ENCODE measurements at places on chromosomes 2 and 18.

DNA sequence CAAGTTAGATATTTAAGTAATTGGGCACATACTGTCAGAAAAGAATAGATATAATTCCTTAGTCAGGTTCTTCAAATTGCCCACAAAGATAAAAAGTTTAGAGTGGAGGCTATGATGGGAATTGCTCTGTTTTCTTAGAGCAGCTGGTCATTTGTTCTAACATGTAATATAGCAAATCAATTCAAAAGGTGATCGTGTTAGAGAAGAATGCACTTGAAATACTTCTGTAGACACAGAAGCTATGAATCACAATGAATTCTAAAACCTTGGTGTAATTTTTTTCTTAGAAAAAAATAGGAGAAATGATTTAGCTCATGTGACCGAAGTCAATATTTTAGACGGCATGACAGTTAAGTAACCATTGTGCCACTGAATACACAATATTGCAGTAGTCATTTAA lies 918.1 kb upstream of the LRATD1 start:
- no peak for DNase-seq

DNA sequence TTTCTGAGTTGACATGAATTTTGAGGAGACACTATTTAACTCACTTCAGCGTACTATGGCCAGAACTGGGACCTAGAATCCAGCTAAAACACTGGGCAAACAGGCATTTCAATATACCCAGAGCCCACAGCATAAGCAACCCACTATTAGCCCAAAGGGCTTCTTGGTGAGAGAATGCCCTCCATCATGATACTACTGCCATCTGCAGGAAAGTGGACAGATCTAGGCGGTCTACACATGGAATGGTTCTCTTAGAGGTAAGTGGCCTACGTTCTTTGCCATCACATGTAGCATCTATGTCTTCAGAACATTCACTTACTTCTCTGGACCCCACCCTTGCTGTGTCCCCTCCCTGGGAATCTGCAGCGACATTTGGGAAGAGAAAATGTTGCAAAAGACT lies 181.3 kb upstream of the LINC00305 start:
- no peak for DNase-seq

DNA sequence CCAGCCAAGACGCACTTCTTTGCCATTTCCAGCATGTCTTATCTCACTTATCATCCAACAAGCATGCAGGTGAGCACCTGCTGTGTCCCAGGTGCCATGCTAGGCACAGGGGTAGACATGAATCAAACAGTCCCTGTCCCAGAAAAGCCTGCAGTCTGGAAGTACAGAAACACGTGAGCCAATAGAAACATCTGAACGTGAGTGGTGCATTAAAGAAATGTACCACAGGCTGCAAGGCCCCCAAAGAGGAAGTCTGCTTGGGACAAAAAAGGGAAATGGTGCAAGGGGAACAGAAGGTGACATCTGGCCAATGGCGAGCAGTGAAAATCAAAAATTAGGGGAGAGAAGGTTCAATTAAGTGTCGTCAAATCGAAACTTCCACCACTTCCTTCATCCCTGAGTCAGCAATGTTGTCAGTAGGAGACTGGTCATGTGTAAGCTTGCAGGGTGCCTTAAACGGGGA lies 17.6 kb upstream of the TMEM247 start:
- no peak for DNase-seq

DNA sequence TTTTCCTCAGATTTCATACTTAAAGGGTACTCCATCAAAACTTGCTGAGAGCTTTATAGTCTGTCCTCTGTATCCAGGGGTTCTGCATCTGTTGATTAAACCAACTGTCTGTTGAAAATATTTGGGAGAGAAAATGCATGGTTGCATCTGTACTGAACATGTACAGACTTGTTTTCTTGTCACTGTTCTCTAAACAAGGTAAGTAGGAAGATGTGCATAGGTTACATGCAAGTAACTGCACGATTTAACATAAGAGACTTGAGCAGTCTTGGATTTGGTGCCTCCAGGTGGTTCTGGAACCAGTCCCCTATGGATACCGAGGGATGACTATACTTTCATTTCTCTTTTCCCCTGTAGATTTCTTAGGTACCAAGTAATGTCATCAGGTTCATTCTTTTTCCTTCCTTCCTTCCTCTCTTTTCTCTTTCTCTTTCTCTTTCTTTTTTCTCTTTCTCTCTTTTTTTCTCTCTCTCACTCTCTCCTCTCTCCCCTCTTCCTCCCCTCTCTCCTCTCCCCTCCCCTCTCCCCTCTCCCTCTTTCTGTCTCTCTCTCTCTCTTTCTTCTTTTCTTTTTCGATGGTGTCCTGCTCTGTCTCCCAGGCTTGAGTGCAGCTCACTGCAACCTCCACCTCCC lies 23.2 kb downstream of the ADNP2 start:
- no peak for DNase-seq

DNA sequence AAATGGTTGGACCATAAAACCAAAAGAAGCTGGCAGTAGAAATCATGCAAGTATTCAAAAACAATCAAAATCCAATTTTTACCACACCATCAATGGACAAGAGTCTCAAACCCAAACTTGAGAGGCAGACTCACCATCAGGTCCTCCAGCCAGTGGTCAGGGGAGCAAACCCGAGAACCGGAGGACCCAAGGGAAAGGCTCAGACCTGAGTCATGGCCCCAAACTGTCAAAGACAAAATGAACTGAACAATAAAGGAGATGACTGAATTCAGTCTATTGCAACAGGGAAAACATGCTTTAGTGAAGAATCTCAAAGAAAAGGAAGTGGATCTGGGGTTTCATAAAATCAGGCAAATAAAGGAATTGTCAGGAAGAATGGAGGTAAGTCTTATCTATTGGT lies 150.7 kb upstream of the MGAT5 start:
- DNase-seq, result no peak

GRCh38 chr2:142843731-142844130 lies 33.7 kb upstream of the KYNU start:
- no peak for DNase-seq

DNA sequence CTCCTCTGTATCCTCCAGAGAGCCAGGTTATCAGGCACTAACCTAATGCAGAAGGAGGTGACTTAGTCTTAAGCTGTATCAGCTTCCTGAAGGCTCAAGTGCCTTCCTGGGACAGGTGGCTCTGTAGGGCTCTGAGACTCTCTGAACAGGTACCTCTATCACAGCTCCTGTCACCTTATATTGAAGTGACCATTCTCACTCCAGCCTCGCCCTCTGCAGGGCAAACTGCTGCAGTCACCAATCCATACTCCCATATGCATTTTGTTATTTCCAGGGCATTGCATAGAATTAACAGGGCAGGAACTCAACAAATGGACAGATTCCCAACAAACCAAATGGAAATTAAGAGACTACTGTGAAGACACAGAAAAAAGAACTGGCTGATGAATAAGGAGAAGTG lies 203.0 kb upstream of the REV1 start:
- DNase-seq, result no peak

- no peak for DNase-seq
These were observed 42.0 kb upstream of the GPD2 start for GRCh38 chr2:156394033-156394741.

- no peak for DNase-seq
These were observed 40.2 kb upstream of the ITM2C start for GRCh38 chr2:230824406-230824978.

DNA sequence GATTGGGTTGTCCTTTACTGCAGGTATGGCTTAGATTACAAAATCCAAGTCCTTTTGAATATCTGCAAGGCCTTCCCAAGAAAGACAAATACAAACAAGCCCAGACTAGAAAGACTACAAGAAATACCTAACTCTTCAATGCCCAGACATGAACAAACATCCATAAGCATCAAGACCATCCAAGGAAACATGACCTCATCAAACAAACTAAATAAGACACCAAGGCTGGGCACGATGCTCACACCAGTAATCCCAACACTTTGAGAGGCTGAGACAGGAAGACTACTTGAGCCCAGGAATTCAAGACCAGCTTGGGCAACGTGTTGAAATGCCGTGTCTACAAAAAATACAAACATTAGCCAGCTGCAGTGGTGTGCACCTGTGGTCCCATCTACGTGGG lies 31.7 kb downstream of the MAP4K3 start:
- DNase-seq, result no peak

DNA sequence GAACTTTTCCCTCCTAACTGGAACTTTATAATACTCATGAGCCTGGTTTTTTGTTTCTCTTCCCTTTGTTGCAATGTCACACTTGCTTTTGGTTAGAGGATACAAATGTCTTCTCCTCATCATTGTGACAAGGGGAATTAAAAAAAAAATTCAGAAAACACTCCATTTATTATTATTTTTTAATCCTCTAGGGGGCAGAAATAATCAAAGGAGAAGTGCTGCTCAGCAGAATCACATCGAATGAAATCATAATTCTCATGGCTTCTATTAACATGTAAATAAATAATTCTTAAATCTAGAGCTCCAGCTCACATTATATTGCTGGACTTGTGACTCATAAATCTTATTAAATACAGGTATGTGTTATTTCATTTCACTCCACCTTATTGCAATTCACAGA lies 273.8 kb downstream of the TRIB2 start:
- no peak for DNase-seq

DNA sequence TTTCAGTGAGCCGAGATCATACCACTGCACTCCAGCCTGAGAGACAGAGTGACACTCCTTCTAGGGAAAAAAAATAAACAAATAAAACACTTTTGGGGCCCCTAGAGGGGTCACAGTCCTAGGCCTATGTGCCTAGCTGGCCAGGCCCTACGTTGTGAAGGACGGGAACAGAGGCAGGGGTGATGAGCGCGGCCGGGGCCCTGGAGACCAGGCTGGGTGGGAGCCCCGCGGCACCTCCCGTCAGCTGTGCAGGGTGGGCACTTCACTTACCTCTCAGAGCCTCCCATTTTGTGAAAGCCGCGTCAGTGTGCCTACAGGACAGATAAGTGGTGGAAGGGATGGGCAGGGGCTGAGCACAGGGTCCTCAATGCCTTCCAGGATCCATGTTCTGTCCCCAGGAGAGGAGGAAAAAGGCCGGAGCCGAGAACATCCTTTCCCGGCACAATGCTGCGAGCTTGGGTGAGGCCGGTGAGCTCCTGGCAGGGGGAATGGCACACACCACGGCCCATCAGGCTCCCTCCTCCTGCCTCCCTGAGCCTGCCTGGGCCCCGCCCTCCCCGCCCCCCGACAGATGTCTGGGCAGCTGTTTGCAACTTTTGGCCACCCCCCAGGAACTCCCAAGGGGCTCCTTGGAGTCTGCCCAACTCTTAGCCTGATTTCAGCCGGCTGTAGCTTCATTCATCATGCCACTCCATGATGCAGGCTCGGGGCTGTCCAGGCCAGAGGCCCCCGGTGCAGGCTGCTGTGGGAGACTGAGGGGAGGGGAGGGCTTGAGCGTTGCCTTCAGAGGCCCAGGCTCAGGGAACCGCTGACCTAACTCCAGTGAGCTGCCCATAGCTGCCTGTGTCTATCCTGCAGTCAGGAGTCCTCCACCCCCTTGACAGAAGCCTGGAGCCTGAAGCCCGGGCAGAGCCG lies 196.5 kb downstream of the TFCP2L1 start:
- no peak for DNase-seq

DNA sequence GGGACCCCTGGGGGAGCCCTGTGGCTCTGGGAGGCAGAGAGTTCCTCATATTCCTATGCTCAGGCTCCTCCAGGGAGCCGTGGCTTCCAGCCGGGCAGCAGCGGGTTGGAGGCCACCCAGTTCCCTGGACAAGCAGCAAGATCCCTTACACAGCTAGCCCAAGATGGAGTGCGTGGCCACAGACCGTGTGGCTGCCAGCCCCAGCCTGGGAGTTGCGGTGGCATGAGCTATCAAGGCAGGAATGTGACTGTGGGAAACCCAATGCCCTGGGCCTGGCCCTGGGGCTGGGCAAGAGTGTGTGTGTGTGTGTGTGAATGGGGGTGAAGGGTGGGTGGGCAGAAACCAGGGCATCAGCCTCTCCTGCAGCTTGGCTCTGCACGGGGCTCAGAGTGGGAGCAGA lies 130.5 kb downstream of the DYSF start:
- no peak for DNase-seq

DNA sequence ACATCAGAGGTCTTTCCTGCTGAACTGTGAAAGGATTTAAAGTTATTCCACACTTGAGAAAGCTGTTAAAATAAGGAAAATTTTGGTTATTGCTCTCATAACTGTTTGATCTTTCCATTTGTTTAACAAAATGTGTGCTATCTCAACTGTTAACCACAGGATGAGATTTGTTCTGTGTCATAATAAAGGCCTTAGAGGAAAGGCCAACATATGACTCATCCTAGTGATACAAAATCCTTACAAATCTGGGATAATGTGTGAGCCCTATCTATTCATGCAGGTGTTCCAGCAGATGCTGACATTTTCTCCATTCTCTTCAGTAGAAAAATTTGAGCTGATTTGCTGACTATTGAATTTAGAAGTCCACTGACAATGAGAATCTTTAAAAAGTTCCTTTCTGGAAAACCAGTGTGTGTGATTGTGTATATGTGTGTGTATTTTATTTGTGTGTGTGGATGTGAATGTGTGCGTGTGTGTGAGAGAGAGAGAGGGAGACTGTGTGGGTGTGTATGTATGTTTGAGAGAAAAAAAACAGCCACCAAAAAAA lies 1111.9 kb upstream of the GYPC start:
- DNase-seq, result no peak

GRCh38 chr2:138716183-138716582 lies 64.0 kb downstream of the NXPH2 start:
- no peak for DNase-seq

Measured in stimulated activated CD4-positive, alpha-beta T cell treated with anti-CD3 and anti-CD28 coated beads, Interleukin-1b, Interleukin-23, amount 100 ng/mL, for 24 hours (primary cell).